ENCODE measurements at places on chromosomes 7 and 10.

GRCh38 chr10:86263209-86263608 lies 103.4 kb downstream of the GRID1 start:
- no peak for DNase-seq

DNA sequence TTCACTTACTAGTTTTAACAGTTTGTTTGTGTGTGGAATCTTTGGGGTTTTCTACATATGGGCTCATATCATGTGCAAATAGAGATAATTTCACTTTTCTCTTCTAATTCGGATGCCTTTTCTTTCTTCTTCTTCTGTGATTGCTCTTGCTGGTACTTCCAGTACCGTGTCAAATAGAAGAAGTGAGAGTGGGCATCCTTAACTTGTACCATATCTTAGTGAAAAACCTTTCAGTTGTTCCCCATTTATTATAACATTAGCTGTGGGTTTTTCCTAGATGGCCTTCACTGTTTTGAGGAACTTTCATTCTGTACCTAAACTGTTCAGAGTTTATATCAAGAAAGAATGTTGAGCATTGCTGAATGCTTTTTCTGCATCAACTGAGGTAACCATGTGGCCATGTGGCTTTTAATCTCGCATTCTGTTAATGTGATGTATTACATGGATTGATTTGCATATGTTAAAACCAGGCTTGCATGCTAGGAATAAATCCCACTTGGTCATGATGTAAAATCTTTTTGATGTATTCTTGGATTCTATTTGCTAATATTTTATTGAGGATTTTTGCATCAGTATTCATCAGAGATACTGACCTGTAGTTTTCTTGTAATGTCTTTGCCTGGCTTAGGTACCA lies 78.7 kb downstream of the FAM107B start:
- no peak for DNase-seq

GRCh38 chr10:122543676-122544445 lies 16.7 kb upstream of the DMBT1 start:
- no peak for DNase-seq

GRCh38 chr10:77463967-77464745 lies 173.5 kb downstream of the KCNMA1 start:
- no peak for DNase-seq

- DNase-seq, result no peak
Observed at GRCh38 chr7:96973986-96974385, 31.4 kb upstream of the DLX6 start.

- DNase-seq, result no peak
Observed at GRCh38 chr10:60806921-60807320, 28.6 kb downstream of the CDK1 start.

DNA sequence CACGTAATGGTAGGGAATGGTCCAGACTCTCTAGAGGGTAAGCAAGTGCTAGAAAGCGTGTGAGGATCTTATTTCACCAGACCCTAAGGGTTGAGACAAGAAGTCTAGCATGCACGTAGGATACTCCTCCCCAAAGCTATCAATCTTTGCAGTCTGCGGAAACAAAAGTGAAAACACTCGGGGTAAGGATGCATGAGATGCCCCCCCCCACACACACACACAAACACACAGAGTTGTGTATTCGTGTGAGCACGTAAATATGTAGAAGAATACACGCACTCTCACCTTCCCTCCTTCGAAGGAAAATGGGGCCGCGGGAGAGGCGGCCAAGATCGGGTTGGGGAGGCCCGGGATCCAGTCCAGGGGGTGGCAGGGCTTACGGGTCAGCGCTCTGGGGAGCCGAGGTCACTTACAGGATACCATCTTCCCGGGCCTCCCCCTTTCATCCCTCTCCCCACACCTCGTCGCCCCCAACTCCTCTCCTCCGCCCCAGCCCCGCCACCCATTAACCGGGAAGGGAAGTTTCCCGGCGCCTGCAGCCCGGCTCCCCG lies 455 bp downstream of the CUL2 start:
- peak; percentile 32 for DNase-seq

GRCh38 chr10:97081621-97082235 lies 104.0 kb downstream of the SLIT1 start:
- peak; percentile 71 for DNase-seq

Measured in germinal center (tissue), 1 donor.